Right renal cortex interstitium (tissue), 3 donors: ENCODE measurements at places on chromosomes 4 and X. TPM values are rescaled to one million over a fixed set of nuclear protein-coding genes. Genes with fewer than 3 reads are reported as not detected.

The LRP2BP gene
- 2.9 TPM for polyA plus RNA-seq

- DNase-seq = no peak
Measured at GRCh38 chr4:183255487-183255886, 64.6 kb downstream of the CLDN22 start.

DNA sequence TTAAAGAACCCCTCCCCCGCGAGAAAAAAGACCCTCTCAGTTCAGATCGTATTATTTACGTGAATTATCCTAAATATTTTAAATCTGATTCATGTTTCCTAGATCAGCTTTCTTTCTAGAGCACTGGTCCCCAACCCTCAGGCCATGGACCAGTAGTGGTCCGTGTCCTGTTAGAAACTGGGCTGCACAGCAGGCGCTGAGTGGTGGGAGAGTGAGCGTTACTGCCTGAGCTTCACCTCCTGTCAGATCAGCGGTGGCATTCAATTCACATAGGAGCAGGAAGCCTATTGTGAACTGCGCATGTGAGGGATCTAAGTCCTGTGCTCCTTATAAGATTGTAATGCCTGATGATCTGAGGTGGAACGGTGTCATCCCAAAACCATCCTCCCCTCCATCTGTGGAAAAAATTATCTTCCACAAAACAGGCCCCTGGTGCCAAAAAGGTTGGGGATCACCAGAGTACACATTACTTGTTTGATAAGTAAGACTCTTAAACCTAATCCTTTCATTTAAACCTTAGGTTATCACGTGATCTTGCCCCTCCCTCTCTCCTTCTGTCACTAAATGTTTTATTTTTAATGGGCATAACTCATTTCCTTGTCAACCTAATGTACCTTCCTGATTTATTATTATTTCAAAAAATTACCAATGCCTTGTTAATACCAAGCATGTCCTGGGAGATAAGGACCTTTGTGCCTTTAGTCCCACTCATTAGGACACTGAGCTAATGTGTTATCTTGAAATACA is 442.9 kb downstream of the TLL1 start:
- no peak for DNase-seq

GRCh38 chr4:40417941-40418340 is 82.8 kb downstream of the CHRNA9 start:
- no peak for DNase-seq

DNA sequence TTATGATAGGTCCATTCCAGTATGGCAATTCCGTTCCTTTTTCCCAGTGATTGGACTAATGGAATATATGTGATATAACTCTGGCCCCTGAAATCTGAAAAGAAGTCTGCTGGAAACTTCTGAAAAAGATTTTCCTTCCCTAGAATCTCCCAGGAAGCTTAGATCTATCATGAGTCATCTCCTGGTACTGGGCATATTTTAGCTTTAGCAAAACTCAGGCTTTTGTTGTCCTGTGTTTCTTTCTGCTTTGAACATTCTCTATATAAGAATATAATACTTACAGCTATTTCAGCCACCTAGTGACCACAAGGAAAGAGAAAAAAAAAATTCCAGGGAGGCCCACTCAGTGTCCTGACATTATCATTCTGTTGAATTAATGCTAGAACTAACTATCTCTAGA is 597.2 kb upstream of the GRIA3 start:
- no peak for DNase-seq

GRCh38 chr4:174794543-174795094 is 34.4 kb downstream of the GLRA3 start:
- DNase-seq = no peak

GRCh38 chr4:2741626-2742025 is 14.5 kb downstream of the TNIP2 start:
- DNase-seq = no peak

The SOX3 gene
- polyA plus RNA-seq = not detected

The NUDT11 gene
- polyA plus RNA-seq = 14.4 TPM
